ENCODE measurements at places on chromosomes 1 and 21. TPM values are rescaled to one million over a fixed set of nuclear protein-coding genes. Genes with fewer than 3 reads are reported as not detected.
A peak's percentile ranks its signal among the peaks of the same experiment; 100 is the strongest.

GRCh38 chr1:15961492-15961891, 14.4 kb downstream of the ZBTB17 start:
- no peak for DNase-seq

- DNase-seq = no peak
Observed at GRCh38 chr1:117270679-117271078, 60.0 kb upstream of the VTCN1 start.

- DNase-seq = peak; percentile 33
Observed at GRCh38 chr1:213014642-213015041, 1.0 kb downstream of the ANGEL2 start.

DNA sequence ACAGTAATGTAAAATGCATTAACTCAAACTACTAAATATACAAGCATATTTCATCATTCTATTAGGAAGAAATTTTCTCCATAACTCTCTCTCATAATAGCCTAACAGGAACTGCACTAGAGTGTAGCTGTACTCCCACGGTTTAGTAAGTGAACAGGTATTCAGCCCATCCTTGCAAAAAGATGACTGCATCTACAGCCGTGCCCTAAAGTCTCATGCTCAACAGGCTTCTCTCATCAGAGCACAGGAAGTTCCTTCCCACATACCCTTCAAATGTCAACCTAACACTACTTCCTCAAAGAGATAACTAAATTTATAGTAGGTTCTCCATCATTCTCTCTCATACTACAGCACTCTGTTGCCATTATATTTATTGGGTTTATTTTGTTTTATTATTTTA, 251.6 kb downstream of the AKT3 start:
- peak; percentile 66 for DNase-seq

GRCh38 chr1:215476541-215476940, 90.6 kb upstream of the KCTD3 start:
- no peak for DNase-seq

- DNase-seq = no peak
Observed at GRCh38 chr21:35606146-35606545, 454.2 kb downstream of the SETD4 start.

- DNase-seq = no peak
Observed at GRCh38 chr21:43020771-43021170, 46.4 kb downstream of the PKNOX1 start.

GRCh38 chr1:29342983-29343382, 106.7 kb downstream of the PTPRU start:
- DNase-seq = no peak

- DNase-seq = no peak
Observed at GRCh38 chr1:24381256-24381655, 32.3 kb downstream of the STPG1 start.

DNA sequence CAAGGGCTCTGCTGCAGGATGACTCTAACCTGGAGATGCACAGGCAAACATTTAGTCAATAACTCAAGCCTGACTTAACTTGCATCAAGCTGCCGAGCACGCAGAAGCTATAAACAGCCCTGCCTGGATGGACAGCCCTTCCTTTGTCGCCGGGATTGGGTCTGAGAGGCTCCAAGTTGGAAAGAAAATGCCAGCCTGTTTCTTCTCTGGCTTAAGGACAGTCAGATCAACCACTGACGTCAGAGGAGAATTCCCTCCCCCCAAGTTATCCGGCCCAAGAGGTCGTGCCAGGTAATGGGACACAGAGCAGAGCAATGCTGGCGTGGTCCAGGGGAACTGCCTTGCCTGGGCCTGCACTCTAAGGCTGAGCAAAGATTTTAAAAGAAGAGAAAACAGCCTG, 27.1 kb upstream of the LRRC38 start:
- DNase-seq = no peak

GRCh38 chr21:38814126-38815059, 8.7 kb downstream of the ETS2 start:
- DNase-seq = no peak

GRCh38 chr1:185520188-185520920, 203.3 kb upstream of the IVNS1ABP start:
- no peak for DNase-seq

DNA sequence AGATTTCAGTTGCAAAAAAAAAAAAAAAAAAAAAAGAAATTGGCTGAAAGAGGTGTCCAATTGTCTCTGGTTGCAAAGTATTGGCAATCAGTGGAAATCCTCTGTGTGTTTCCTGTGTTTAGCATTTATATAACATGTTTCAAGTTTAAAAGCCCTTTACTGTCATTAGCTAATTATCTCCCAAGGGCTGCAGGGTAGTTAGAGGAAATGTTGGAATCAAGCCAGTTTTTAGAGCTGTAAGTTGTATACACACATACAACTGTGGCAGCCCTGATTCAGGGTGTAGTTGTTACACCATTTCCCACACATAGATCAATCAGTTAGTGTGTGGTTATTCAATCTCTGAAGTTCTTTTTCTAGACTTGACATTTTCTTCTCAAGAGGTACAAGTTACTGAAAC, 8.9 kb upstream of the ZNF326 start:
- no peak for DNase-seq

DNA sequence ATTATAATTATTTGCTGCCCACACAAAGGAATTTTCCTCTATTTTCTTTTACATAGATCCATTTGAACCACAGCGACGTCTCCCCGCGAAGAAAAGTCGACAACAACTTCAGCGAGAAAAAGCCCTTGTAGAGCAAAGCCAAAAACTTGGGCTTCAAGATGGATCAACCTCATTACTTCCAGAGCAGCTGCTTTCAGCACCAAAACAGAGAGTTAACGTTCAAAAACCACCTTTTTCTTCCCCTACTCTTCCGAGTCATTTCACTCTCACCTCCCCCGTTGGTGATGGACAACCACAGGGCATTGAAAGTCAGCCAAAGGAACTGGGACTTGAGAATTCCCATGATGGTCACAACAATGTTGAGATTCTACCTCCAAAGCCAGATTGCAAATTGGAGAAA, 7.2 kb downstream of the GORAB start:
- no peak for DNase-seq

Gene FABP3
- 44.2 TPM for total RNA-seq

Gene CSF3R
- not detected for total RNA-seq

Gene PLA2G2C
- not detected for total RNA-seq

Gene AGL
- 17.3 TPM for total RNA-seq

Gene LZIC
- 50.3 TPM for total RNA-seq

Gene DIRAS3
- total RNA-seq = 1.2 TPM

Gene IGSF5
- total RNA-seq = not detected

Gene PATJ
- 14.2 TPM for total RNA-seq

Gene ZC3H11A
- total RNA-seq = 166 TPM

Gene ADCY10
- 0.09 TPM for total RNA-seq
